ENCODE measurements at places on chromosomes 2 and 18.

- DNase-seq, result no peak
These were observed 49.0 kb downstream of the KYNU start for GRCh38 chr2:142926445-142926844.

DNA sequence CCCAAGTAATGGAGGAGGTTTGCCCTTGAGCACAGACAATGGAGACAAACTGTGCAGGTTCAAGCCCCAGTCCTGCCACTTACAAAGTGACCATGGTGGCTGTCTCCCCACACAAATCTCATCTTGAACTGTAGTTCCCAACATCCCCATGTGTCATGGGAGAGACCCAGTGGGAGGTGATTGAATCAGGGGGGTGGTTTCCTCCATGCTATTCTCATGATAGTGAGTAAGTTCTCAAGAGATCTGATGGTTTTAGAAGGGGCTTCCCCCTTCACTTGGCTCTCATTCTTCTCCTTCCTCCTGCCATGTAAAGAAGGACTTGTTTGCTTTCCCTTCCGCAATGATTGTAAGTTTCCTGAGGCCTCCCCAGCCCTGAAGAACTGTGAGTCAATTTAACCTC is 225.4 kb downstream of the TXNL1 start:
- no peak for DNase-seq

GRCh38 chr2:3134026-3134571 is 243.5 kb downstream of the EIPR1 start:
- no peak for DNase-seq

DNA sequence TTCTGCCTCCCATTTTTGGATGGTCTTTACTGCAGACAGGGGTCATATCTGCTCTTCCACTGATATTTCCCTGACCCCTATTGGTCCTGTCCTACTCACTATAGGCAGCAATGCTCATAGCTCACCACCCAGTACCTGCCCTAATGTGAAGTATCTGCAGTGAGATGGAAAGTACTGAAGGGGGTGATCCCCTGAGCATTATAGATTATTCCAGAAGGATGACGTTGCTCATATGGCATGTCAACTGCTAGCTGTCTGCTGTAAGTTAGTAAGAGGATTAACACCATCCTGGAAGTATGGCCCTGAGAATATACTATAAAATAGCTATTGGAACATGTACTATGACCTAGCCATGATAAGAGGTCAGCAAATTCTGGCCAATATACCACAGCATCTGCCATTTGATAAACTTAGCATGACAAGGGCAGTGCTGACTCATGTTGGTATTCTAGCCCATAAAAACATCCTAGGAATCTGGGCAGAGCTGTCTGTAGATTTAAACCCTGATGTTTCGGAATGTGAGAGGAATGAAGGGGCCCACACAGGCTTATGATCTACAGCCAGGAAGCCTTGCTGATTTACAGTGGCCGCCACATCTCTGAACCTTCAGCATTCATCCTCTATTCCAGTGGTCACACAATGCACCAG is 451.4 kb downstream of the TNS1 start:
- DNase-seq, result no peak

GRCh38 chr18:27366151-27366550 is 181.0 kb upstream of the CHST9 start:
- DNase-seq, result no peak

- no peak for DNase-seq
These were observed 125.3 kb upstream of the CCDC68 start for GRCh38 chr18:55084550-55084949.

- no peak for DNase-seq
These were observed 200.6 kb downstream of the MGAT5 start for GRCh38 chr2:134454426-134454825.

DNA sequence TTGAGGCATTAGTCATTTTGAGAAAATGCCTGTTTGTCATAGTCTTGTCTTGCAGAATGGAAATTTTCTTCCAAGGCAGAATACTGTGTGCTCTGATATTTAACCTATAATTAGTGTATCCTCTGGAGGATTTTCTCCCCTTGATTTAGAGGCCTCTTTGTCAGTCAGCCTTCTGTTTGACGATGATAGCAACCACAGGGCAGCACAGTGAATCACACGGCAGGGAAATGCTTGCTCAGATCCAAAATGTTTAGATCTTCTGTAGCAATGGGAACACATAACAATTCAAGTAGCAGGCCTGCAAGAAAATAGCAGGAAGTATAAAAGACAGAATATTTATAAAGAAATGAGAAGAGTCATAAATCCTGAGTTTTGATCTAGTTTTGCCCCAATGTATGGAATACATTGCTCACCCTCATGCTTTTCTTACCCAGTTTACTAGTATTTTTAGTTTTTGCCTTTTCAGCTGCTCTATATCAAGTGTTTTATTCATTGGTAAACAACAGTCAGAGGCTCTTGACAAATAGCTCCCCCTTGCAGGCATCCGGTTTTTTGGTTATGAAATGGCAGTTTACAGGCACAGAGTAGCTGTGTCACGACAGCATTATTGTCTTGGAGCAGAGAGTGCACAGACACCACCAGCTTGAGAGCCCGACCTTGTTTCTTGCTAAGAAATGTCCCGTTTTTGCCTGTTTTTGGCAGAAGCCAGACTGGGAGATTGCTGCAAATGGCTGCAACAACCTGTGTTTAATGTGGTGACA is 185.1 kb downstream of the MYO3B start:
- no peak for DNase-seq

- peak; percentile 60 for DNase-seq
These were observed 178.0 kb downstream of the ASXL3 start for GRCh38 chr18:33755931-33756560.

DNA sequence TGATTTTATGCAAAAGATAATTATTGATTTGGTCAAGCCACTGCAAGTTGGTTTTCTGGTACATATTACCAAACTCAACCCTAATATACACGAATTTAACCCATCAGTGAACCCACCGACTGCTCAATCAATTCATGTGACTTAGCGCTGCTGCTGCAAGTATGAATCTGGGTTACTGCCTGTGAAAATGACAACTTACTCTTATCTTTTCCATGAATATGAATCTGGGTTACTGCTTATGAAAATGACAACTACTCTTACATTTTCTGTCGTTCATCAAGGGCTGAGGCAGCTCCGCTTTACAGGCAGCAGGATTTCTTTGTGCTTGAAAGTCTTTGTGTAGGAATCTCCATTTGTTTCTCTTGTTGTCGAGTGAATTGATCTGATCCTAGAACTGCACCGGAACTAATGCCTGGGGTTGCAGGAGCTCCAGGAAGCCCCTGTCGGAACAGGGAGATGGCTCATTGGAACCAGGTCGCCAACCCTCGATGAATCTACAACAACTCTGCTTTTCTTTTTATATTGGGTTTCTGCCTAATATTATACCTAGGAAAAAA is 22.1 kb upstream of the ALKAL2 start:
- DNase-seq, result no peak

DNA sequence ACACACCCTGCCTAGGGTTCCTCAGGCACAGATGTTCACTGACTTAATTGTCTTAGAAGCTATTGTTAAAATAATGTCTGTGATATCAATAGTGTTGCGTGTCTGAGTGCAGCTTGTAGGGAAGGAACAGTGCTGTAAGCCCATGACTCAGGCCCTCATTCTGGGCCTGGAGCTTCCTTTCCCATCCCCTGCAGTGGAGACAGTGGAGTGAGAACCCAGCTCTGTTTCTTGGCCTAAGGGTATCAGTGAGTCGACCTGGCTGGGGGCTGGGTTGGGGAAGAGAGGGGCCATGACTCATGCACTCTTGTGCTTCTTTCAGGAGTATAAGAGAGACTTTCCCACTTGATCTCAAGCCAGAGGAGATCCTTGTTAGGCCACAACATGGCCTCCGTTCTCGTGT is 106.8 kb downstream of the HRH4 start:
- no peak for DNase-seq

DNA sequence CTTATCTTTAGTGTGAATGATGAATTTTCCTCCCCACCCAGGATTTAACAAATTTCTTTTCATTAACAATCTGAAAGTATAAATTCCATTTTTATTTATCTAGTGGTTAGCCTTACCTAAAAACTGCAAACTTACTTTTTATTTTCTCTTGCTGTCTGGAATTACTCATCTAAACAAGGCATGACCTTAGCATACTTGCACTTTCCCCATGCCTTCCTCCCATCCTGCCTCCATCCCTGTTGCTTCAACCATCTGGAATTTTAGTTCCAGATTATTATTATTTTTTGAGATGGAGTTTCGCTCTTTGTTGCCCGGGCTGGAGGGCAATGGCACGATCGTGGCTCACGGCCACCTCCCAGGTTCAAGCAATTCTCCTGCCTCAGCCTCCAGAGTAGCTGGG is 35.6 kb downstream of the GDF7 start:
- DNase-seq, result no peak

DNA sequence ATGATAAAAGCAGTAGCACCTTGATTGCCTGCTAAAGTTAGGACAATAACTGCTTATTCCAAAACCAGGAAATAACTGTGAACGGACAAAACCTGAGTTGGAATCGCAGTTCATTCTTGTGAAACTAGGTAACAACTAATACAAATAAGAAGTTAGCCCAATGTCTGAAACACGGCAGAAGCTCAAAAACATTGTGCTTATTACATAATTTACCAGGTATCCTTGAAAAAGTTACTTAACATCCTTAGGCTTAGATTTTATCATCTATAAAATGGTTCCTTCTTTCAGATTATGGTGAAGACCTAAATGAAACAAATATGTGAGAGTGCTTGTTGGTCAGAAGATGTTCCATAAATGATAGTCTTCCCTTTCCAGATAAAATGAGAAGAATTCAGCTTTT is 32.4 kb downstream of the RTN4 start:
- DNase-seq, result no peak

GRCh38 chr2:37873229-37873628 is 51.9 kb upstream of the RMDN2 start:
- DNase-seq, result no peak

DNA sequence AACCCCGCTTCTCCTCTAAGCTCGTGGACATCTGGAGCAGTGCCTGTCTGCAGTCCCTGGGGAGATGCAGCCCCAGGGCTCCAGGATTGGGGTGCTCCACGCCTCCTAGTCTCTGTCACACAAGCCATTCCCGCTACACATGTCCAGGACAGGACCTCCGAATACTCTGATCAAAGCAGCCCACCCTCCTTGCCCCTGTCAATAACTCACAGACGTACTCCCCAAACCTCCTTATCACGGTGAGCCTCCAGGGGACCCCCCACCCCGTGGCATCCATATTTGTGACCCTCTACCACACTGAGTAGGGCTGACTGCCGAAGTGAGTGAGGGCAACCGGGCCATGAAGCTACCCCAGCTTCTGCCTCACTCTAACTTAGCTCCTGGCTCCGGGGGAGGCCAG is 727.7 kb downstream of the GALR1 start:
- no peak for DNase-seq

DNA sequence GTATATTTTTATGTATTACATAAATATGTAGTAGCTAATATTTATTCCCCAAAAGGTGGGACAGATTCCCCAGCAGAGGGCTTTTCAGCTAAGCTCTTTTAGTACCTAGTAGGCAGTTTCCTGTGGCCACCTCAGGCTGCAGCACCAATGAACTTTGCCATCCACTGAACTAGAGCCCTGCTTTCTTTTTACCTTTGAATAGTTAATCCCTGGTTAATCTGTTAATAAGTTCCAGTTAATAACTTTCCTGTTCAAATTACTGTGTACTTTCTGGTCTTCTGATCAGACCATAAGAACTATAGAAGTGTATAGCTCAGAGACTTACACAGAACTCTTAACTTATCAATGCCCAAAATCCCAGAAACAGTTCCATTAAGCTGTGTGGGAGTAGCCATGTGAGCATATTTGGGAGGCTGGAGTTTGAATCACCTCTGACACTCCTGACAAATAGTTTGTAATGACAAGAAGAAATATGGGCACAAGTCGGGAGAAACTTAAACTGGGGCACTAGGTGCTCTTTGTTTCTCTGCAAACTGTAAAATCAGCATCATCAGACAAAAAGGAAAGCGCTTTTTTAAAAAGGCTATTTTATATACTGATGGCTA is 40.0 kb downstream of the ASXL2 start:
- DNase-seq, result no peak

DNA sequence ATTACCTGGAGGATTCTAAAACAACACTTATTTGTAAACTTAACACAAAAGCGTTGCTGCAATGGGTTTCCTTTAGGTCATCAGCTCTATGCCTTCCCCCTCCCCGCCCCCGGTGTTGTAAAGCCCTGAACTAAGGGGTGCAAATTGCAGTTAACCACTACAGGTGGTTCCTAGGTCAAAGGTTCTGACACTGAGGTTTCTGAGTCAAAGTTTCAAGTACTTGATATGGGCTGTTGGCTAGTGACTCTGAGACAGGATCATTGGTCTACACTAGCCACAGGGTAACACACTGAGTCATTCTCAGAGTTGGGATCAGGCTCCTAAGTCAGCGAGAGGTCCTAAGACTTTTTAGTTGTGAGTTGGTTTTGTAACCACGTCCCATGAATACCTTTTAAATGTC is 15.4 kb downstream of the IL1B start:
- DNase-seq, result no peak

DNA sequence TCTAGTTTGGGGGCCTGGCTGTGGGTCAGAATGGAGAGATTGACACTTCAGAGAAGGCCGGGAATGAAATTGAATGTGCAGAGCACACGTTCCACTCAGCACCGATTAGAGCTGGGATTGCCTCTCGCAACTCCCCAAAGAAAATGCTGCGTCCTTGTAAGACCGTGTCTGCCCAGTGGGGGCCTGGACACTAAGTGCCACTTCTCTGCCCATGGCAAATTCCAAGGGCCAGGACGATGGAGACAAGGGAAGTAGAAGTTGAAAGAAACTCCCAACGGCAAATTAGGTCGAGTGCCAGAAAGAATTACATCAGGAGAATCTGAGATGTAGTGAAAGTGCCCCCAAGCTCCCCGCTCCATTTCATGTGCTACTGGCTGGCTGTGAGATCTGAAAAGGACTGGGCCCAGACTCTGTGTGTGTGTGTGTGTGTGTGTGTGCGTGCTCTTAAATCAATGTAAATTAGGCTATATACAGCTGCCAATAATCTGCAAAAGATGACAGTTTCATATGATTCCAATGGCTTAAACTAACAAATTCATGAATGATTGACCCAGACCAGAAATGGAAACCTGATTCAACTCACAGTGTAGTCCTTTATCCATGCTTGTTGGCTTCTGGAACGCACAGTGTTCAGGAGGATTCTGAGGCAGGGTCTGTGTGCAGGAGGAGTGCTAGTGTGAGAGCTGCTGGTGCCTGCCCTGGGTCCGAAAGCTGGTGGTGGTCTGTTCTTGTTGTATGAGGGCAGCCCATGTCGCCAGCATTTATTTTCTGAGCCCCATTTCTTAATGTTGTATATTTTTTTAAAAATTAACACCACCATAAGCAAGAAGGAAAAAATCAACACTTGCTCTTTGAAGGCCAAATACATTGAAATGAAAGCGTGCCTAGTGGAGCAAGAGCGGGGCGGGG is 234.3 kb downstream of the AGAP1 start:
- DNase-seq, result no peak

All from right atrium auricular region (tissue), 2 donors.